Stimulated activated CD8-positive, alpha-beta memory T cell treated with anti-CD3 and anti-CD28 coated beads, Interleukin-15, amount 100 ng/mL, for 24 hours (primary cell): ENCODE measurements at places on chromosomes 4 and X.

DNA sequence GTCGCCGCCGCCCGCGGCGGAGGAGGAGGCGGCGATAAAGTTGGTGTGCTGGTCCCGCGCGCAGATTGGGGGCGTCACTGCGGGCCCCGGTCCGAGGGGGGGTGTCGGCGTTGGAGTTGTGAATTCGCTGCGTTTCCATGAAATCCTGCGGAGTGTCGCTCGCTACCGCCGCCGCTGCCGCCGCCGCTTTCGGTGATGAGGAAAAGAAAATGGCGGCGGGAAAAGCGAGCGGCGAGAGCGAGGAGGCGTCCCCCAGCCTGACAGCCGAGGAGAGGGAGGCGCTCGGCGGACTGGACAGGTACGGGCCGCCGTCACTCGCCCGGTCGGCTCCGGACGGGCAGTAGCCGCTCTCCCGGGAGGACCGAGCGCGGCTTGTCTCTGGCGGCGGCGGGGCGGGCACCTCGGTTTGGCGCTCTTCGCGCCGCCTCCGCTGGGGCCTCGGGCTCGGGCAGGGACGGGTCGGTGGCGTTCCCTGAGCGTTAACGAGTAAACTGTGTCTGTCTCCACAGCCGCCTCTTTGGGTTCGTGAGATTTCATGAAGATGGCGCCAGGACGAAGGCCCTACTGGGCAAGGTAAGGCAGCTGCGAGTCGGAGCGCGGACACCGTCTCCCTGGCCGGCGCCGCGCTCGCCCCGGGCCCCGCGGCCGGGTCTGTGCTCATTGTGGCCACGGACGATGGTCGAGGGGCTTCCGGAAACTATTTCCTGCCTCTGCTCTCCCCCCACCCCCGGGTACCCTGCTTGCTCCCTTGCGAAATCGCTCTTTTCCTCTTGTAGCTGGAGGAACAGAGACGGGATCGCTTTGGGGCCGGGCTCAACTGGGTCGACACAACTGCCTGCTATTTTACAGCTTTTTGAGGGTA is 658 bp downstream of the KDM6A start:
- DNase-seq: peak; percentile 10

DNA sequence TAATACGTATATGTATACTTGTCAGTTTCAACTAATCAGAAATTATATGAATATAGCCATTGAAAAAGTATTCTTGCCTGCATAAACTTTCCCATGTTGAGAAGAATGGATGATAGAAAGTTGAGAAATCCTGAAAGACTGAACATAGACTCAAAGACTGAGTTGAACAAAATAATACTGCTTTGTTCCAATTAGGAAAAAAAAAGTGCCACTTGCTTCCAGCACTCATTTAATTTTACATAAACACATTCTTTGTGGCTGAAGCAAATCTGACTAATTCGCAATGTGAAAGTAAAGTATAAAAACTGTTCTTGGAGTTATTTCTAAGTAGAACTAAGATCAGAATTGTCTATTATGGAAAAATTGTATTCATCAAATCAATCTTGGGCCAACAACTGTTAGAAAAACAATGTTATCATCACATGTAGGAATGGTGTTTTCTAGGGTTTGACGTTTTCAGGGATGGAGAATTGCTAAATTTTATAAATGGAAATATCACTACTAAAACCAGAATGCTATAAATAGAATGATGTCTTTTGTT is 2334.6 kb downstream of the PCDH7 start:
- no peak for DNase-seq

GRCh38 chrX:107856289-107856688 is 30.6 kb downstream of the MID2 start:
- no peak for DNase-seq

GRCh38 chr4:88104902-88105610 is 53.4 kb downstream of the ABCG2 start:
- no peak for DNase-seq

DNA sequence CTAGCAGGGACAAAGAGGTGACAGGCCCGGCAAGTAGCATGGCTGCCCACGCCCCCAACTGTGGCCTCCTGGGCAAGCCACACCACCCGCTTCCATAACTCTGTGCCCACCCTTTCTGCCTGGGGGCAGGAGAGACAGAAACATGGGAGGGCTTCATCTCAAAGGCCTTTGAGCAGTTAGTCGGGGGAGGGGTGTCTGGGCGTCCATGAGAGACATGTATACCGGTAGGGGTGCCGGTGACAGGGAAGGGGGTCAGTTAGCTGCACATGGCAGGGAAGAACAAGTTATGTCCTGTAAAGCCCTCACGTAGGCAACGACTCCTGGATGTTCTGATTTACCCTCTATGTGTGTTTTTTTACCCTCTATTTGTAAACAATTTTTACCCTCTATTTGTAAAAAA is 9.3 kb downstream of the PDZD4 start:
- no peak for DNase-seq

GRCh38 chr4:81049330-81049729 is 18.8 kb downstream of the BMP3 start:
- DNase-seq: no peak

- DNase-seq: no peak
These were observed 5.3 kb downstream of the LRRC66 start for GRCh38 chr4:52014903-52015302.
